ENCODE measurements at places on chromosomes 5 and 9.

DNA sequence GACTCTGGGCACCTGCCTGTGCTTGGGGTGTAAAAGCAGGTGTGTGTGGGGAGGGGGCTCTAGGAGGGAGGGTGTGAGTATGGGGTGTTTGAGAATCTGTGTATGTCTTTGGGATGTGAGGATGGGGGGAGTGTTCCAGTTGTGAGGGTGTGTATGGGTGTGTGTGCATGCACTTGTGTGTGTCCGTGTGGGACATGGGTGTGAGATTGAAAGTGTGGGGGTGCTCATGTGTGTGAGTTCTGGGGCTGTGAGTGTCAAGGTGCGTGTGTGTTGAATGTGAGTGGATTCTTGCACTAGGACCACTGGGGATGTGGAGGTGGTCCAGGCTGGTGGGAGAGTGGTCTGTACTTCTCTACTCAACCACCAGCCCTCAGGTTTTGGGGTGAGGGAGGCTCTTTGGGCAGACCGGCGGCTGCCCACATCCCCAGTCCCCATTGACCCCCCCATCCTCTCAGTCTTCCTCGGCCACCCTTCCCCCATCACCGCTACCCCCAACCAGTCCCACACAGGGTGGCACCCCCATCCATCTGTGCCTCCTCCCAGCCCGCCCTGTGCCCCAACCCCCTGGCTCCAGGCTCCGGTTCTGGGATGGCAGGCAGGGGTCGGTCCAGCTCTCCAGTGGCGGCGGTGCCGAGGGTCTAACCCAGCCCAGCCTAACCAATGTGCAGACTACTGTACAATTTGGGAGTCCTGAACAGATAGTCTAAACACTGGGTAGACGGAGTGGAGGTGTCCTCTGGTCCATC is 31.5 kb downstream of the GOLGA2 start:
- DNase-seq, result no peak

DNA sequence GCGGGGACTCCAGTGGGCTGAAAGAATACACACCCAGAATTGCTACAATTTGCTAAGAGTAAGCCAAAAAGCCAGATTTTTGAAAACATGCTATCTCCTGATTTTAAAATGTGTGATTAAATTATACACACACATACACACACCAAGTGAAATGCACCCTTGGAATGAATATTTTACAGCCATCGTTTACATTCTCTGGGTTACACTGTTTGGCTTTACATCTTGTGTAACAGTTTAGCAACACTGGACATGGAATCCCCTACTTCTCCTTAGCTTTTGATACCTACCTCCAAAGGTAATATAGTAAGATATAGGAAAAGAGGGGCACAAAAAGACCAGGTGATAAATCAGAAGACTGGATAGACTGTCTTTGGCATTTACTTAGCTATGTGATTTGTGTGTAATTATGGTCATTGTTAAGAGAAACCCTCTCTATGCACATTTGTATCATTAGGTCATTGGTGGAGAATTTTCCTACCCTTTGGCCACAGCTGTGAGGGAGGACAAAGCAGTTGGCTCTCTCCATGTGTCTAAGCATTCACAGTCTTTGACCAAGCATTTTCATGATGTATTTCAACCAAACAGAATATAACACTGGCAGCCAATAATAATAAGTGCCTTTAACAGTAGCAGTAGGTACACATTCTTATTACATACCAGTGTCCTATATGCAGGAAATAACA is 7.6 kb downstream of the SVEP1 start:
- no peak for DNase-seq

- DNase-seq, result no peak
Measured at GRCh38 chr5:93636837-93637236, 53.8 kb downstream of the NR2F1 start.

- peak; percentile 18 for DNase-seq
Measured at GRCh38 chr5:122154910-122155309, 25.6 kb downstream of the ZNF474 start.

DNA sequence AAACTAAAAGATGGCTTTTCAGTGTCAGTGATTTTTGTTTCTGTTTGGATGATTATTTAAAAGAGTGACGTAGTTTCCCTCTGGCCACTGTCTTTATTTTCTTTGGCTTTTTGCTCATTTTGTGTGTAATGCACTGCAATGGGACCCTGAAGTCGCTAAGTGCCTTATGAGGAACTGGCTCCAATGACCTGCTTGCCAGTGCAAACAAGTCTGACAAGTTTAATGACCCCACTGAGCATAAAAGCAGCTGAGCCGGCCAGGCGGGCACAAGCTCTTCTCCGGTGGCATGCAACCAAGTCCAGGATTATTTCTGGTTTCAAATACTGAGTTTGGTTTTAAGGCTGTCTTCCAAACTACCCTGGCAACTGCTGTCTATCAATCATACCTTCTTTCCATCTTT is 15.6 kb upstream of the GNA14 start:
- DNase-seq, result peak; percentile 6

GRCh38 chr9:35603506-35603985 is 1.5 kb upstream of the TESK1 start:
- DNase-seq, result peak; percentile 79

DNA sequence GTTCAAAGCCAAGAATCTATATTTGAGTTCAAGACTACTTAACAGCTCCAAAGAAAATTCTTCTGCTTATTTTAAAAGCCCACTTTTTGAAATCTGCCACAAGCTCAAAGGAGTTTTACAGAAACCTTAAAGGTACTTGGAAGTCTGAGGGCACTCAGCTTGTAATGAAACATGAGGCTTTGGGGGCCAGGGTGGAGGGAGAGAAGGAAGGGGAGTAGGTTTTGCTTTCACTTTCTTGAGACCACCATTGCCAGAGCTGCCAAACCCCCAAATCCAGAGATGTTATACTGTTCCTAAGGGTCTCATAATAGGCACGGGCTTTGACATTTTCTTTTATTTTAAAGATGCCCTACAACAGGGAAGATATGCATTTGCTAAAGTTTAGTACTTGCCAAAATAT is 42.6 kb upstream of the TNFAIP8 start:
- no peak for DNase-seq

GRCh38 chr9:97501177-97501971 is at the start of gene TMOD1:
Gene TMOD1, plus strand, starts transcription at chr9:97501666. Its CDS starts 22,523 bp downstream, at chr9:97524189.
- DNase-seq, result peak; percentile 60

- DNase-seq, result peak; percentile 5
Measured at GRCh38 chr9:69249337-69249736, 75.3 kb downstream of the TJP2 start.

DNA sequence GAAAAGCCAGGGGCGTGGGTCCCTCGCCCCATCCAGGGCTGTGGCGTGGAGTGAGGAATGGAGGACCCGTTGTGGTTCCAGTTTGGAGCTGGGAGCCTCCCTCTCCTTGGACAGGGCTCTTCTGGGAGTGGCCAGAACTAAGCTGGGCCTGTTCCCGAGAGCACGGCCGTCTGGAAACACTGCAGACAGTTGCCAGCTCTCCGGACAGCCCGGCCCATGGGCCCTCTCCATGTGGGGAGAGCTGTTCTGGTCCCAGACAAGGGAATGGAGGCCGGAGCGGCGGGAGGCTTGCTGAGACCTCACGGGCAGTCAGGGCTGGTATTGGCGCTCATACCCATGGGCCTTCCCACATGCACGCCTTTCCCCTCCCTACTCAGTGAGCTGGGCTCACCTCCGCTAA is 45.2 kb upstream of the FCN2 start:
- no peak for DNase-seq

DNA sequence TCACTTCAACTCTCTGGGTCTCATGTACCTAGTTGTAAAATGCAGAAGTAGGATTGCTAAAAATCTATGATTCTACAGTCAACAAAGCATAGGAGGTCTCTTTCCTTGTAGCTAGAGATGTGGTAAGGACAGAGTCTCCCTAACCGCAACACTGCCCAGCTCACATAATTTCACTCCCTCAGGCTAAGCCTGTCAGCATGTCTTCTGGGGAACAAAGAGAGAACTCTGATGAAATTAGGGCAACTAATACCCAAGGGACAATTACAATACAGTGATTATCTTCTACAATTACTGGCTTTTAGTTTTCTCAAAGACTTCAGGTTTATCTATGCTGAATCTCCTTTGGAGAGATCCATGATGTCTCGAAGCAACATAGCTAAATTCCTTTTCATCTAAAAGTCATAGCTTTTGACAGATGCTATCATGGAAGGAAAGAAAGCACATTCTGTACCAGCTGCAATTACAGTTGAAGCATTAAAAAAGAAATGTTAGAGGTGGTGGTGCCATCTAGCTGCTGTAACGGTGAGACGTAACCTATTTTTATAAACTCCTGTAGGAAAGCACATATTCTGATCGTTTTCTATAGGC is 141.1 kb upstream of the TARS1 start:
- DNase-seq, result peak; percentile 77

DNA sequence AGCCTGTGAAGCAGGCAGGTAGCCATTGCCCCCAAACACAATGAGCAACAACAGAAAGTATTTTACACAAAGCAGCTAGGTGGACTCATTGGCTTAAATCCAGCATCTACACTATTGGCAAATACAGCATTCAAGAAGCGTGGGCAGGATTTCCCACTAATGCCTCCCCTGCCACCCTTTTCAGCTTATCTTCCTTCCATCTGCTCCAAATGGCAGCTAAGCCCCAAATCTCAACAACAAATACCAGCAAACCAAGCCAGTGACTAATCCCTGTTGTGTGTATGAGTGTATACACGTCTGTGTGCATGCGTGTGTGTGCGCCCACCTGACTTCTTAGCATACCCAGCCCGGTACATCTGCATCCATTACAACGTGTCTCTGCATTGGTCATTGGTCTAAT is 151.2 kb upstream of the WWC1 start:
- DNase-seq, result no peak

DNA sequence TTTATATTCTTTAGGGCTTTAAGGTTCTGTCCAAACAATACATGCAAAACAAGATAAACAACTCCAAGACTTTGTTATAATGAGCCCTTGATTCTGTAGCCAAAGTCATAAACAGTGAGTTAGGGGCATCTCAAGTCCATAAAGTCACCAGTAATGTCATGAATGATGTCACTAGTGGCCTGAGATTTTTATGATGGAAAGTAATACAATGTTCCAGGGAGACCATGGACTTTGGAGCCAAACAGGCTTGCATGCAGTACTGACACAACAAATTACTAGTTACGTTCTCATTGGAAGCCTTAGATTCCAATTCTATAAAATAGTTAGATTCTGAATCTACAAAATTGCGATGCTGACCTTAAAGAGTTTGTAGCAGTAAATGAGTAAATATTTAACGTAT is 280.0 kb downstream of the HINT1 start:
- no peak for DNase-seq

GRCh38 chr9:5947912-5948311 is 57.2 kb downstream of the MLANA start:
- DNase-seq, result no peak

GRCh38 chr5:11504065-11504885 is 400.0 kb downstream of the CTNND2 start:
- DNase-seq, result peak; percentile 38

GRCh38 chr5:175572886-175573285 is 85.0 kb upstream of the HRH2 start:
- peak; percentile 31 for DNase-seq

GRCh38 chr9:18601026-18601425 is 127.1 kb downstream of the ADAMTSL1 start:
- peak; percentile 4 for DNase-seq

All from MCF 10A (cell line).